ENCODE measurements at places on chromosomes 7 and 10. TPM values are rescaled to one million over a fixed set of nuclear protein-coding genes. Genes with fewer than 3 reads are reported as not detected.

DNA sequence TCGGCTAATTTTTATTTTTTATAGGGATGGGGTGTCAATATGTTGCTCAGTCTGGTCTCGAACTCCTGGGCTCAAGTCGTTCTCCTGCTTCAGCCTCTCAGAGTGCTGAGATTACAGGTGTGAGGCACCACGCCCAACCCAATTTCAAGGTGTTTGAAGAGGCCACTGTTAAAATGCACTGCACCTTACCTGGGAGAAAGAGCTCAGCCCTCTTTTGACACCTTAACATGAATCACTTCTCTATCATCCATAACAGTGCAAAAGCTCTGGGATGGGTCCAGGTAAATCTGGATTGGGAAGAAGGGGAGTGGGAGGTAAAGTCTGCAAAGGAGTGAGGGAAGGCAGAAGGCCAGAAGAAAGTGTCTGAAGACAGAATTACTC, 557 bp upstream of the ZNF282 start:
- no peak for DNase-seq

GRCh38 chr7:134472572-134473244, 13.8 kb upstream of the AKR1B1 start:
- no peak for DNase-seq

DNA sequence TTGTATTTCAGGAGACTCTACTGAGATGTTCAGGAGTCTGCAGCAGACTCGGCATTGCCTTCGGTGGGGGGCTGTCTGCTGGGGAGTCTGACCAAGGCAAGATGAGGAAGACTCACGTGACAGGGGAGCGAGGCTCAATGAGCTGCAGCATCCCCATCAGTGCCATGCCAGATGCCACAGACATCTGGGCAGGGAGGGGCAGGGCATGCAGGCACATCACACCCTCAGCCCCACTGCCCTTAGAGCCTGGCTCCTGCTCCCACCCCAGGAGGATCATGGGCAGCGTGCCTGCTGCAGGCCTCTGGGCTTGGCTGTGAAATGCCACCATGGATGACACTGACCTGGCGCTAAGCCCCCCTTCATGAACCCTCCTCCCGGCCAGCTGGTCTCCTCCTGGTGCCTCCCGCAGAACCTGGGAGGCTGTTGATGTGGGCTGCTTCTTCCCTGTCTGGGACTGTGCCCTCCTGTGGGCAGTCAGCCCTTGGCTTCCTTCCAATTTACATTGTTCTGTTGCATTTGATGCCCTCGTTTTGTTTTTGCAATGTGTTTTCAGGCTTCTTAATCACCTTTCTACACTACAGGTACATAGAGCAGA, 235.0 kb downstream of the PAXIP1 start:
- DNase-seq: no peak

- DNase-seq: no peak
These were observed 40.5 kb downstream of the AMZ1 start for GRCh38 chr7:2728316-2729030.

GRCh38 chr10:80596391-80597257, 58.9 kb downstream of the SH2D4B start:
- no peak for DNase-seq

DNA sequence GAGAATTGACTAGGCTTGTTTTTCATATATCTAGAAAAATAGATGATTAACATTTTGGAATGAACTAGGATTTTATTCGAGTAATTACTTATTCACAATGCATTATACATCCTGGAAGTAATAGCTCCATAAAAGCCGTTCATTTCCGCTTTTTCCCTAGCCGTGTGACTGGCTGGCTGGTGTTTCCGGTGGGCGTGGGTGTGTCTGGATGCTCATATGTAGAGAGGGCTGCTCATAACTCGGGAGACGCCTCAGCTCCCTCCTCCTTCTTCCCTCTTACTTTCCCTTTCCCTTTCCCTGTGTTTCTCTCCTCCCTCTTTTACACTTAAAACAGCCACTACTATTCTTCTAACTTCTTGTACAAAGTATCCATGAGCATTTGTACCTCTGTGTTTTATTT, 187.7 kb upstream of the VSTM2A start:
- no peak for DNase-seq

GRCh38 chr7:6049780-6050179, 18.6 kb downstream of the ANKRD61 start:
- no peak for DNase-seq

DNA sequence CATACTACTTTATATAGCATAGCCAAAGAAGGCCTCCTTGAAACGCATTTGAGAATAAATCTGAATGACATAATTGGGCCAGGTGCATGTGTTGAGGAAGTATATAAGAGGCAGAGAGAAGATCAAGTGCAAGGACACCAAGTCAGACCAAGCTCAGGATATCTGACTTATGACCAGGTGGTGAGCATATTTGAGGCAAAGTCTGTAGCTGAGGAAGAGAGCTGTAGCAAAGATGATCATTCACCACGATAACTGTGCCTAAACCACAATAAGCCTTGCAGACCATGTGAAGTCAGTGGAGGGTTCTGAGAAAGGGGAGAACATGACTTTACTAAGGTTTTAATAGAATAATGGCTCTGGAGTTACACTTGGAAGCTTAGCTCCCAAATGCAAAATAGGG, 292.3 kb downstream of the SORCS1 start:
- no peak for DNase-seq

DNA sequence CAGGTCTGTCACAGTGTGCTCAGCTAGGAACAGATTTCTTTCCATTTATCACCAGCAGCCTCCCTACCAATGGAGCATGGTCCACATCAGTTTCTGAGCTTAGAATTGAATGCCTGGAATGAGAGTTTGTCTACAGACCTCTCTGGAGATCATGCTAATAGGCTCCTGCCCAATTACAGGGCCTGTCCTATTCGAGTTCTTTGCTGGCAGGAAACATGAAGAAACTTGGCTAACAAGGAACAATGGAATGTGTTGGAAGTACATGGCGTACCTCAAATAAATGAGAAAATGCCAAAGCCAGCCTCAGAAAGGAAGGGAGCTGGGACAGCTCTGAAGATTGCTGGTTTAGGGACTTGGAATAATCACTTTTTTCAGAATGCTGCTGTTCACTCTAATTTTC, 186.0 kb upstream of the AKR1E2 start:
- no peak for DNase-seq

DNA sequence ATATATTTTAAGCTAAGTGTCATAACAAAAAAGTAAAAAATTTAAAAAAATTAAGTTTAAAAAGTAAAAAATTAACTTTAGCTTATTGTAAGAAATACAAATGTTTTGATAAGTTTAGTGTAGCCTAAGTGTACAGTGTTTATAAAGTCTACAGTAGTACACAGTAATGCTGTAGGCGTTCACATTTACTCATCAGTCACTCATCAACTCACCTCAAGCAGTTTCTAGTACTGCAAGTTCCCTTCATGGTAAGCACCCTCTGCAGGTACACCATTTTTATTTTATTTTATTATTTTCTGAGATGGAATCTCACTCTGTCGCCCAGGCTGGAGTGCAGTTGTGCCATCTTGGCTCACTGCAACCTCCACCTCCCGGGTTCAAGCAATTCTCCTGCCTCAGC, 316.0 kb downstream of the FGFR2 start:
- no peak for DNase-seq

DNA sequence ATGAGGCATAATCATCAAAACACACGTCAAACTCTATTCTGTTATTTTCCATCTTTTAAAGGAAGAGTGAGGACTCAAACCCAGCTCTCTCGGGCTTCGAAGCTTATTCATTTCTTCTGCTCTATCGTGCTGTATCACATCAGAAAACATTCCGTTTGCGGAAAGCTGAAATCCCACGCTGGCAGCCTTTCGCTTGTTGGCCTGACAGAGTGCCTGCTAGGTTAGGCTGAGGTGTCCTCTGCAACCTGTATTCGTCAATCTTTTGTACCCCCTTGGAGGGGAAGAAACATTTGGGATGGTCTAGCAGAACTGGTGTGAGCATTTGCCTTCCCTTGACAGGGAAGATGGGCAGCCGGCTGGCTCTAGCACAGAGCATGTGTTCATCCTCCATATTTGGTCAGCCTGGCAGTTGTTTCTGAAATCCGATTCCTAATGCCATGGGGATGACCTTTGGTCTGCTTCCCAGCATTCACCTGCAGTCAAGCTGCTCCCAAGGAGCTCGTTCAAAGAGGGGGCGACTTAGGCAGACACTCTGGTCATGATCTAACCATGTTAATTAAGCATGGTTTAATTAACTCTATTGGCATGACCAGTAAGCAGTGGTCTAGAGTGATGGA, 55.2 kb downstream of the TACC2 start:
- peak; percentile 73 for DNase-seq

GRCh38 chr10:76396134-76396533, 964.7 kb downstream of the LRMDA start:
- no peak for DNase-seq

DNA sequence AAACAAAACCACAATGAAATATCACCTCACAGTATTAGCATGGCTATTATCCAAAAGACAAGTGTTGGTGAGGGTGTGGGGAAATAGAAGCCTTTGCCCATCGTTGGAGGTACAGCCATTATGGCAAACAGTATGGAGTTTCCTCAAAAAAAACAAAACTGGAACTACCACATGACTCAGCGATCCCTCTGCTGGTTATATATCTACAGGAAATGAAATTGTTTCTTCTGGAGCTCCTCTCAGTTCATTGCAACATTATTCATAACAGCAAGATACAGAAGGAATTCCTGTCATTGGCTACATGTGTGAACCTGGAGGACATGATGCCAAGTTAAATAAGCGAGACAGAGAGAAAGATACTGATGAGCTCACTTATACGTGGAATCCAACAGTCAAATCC, 2.4 kb upstream of the UBE3C start:
- no peak for DNase-seq

DNA sequence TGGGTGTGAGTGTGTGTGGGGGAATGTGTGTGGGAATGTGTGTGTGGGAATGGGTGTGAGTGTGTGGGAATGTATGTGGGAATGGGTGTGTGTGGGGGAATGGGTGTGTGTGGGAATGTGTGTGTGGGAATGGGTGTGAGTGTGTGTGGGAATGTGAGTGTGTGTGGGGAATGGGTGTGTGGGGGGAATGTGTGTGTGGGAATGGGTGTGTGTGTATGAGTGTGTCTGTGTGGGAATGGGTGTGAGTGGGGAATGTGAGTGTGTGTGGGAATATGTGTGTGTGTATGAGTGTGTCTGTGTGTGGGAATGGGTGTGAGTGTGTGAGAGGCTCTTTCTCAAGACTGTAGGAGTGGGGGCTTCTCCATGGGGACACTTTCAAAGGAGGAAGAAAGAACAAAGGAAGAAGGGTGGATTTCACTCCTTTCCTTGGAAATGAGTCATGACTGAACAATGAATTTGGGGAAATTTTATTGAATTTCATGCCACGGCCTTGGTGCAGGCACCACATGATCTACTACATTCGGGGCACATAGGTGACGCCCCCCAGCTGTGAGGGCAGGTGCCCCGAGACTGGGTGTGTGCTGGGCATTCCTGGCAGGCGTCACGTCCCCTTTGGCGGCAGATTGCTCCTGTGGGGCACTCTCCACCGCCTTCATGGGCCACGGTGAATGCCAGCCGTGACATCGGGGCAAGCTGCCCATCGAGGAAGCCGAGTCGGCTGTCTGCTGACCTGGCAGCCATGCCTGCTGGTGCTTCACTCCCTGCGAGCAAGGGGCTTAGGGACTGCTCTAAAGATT, 88.8 kb upstream of the INSIG1 start:
- DNase-seq: no peak

DNA sequence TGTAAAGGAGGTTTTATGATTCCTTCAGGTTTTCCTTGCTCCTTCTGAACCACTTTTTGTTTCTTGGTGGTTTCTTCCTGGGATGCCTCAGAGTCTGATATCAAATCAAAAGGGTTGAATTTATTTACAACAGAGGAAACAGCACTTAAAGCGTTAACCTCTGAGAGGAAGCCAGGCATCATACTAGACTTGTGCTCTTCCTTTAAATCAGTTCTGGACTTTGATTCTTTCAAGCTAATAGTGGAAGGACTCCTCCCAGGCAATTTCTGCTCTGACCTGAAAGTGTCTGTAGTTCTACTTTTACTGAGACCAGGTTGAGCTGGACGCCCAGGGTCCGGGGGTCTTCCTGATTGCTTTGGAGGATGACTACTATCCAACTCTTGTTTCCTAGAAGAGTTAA, 6.7 kb downstream of the PCLO start:
- DNase-seq: no peak

DNA sequence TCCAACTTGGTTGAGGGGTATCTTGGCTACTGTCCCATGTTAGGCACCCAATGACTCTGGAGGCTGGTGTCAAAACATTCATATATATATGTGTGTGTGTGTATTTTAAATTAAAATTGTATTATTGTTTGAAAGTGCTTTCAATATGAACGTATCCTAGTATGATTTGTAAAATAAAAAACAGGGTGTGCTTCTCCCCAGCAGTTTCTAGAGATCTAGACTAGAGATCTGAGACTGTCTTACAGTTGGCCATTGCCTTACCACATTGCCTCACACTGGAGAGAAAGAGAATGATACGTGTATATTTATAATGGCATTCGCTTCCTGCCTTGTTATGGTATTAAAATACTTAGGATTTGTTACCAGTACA, 1.2 kb downstream of the BAG3 start:
- no peak for DNase-seq

GRCh38 chr10:3777981-3778691, 6.9 kb downstream of the KLF6 start:
- no peak for DNase-seq

Gene PHKG1
- 1.1 TPM for polyA plus RNA-seq

Gene NANOS1
- 3.4 TPM for polyA plus RNA-seq

Gene OR13A1
- polyA plus RNA-seq: not detected

Gene IGF2BP3
- 57.9 TPM for polyA plus RNA-seq

Gene ZNF804B
- polyA plus RNA-seq: 0.43 TPM

Gene SYNPO2L
- polyA plus RNA-seq: 0.24 TPM

Gene PKD2L1
- polyA plus RNA-seq: 0.39 TPM

Gene CFAP46
- 6.1 TPM for polyA plus RNA-seq

Gene TMEM196
- polyA plus RNA-seq: not detected

Gene CRHR2
- polyA plus RNA-seq: 0.24 TPM

Gene NXPH1
- 0.11 TPM for polyA plus RNA-seq

Gene PLXNA4
- 11.8 TPM for polyA plus RNA-seq

Gene LEP
- polyA plus RNA-seq: 0.19 TPM

Gene EPO
- 0.10 TPM for polyA plus RNA-seq

Gene GBX1
- 0.18 TPM for polyA plus RNA-seq

Data from right renal cortex interstitium (tissue), 3 donors.